T-helper 9 cell (primary cell): ENCODE measurements at places on chromosomes 2 and 18.

DNA sequence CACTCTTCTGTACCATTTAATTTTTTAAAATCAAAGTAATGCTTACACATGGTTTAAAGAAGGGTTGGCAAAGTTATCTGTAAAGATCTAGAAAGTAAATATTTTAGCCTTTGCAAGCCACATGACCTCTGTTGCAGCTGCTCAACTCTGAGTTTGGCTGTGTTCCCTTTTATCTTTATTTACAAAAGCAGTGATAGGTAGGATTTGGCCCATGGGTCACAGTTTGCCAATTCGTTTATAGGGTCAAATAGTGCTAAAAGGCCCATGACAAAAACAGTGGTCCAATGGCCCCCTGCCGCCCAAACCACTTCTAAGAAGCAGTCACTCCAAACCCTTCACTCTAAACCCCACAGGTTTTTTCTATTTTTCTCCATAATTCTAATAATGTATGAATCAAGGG lies 124.8 kb downstream of the PARD3B start:
- DNase-seq = no peak

DNA sequence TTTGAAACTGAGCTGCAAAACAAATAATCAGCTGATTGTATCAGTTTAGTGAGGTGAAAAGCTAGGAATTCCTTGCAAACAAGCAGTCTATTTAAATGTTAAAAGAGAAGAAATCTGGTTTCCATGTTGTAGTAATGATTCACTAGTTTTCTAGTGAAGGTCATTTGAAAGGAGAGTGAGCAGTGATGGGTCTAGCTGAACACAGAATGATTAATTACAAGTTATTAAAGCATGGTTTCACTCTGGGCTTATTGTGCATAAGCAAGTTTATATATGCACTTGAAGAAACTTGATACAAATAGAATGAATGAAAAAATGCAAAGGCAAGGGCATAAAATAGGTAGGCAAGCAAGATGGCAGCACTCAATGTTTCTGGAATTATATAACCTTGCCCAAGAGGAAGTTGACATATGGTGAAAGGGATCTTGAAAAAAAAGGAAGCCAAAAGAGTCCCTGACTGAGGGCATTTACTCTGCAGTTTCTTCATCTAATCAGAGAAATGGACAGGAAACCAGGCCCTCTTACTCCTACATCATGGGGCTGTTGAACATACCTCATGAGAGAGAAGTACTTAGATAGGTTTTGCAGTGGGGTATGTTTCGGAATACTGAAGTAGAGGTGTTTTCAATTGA lies 53.2 kb downstream of the PLCL1 start:
- no peak for DNase-seq

GRCh38 chr2:99771681-99772333 lies 282.0 kb upstream of the REV1 start:
- no peak for DNase-seq

GRCh38 chr2:235268535-235268934 lies 225.3 kb upstream of the AGAP1 start:
- DNase-seq = no peak

DNA sequence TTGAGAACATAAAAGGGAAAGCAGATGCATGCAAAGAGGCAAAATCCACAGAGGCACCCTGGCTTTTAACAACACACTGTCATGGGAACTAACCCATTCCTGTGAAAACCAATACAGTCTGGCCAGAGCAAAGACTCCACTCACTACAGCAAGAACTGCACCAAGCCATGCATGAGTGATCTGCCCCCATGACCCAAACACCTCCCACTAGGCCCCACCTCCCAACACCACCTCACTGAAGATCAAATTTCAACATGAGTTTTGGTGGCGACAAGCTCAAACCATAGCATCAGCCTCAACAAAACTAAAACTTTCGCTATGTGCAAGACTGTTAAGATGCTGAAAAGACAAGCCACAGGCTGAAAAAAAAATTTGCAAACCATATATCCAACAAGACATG lies 162.8 kb downstream of the SMAD2 start:
- no peak for DNase-seq

- no peak for DNase-seq
Observed at GRCh38 chr2:129550536-129550935, 428.9 kb upstream of the RAB6C start.

DNA sequence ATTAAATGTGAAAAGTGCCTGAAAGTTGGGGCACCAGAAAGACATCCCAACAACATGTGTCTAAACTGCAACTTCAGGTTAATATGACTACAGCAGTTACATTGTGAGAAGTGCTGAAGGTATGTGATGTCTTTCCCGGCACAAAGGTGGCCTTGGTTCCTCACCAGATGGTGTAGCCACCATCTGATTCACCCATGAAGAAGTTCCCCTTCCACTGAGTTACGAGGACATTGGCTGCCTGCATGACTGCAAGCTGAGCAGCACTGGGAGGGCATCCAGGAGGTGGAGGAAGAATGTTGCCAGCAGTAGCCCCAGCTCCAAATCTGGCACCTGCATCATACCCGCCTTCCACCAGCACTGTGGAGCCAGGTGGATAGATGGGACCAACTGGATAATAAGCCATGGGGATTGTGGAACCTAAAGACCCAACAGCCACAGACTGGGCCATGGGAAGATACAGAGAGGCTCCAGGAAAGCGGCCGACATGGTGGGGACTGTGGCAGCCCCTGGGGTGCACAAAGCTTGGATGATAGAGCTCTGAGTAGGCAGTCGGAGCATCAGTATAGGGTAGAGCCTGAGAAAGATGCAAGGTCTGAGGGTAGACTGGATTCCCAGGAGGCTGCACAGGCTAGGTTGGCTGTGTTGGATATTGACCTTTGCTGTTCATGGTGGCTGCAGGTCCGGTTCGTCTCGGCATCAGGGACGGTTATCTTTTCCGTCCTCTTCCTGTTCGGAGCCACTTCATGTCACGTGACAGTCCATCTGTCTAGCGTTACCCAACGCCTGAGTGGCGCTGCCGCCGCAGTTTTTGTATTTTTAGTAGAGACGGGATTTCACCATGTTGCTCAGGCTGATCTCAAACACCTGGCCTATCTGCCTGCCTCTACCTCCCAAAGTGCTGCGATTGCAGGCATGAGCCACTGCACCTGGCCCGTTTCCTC lies 36.9 kb downstream of the SUMO1 start:
- DNase-seq = no peak

DNA sequence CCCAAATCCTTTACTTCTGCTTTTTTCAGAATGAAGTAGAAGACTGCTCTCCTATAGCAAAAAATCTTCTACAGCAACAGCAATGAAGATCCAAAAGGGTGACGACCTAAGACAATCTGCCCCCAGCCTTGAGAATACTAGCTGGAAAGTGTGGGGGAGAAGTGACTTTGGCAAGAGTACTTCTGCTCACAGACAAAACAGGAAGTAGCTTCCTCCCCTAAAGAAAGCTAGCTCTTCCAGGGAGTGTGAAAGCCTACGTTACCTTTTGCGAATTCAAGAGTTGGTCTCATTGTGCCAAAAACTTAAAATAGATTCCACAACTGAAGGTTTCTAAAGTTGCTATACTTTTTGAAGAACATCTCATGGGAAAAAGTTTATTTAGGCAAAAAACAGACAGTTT lies 1069.2 kb upstream of the CHAC2 start:
- DNase-seq = no peak

DNA sequence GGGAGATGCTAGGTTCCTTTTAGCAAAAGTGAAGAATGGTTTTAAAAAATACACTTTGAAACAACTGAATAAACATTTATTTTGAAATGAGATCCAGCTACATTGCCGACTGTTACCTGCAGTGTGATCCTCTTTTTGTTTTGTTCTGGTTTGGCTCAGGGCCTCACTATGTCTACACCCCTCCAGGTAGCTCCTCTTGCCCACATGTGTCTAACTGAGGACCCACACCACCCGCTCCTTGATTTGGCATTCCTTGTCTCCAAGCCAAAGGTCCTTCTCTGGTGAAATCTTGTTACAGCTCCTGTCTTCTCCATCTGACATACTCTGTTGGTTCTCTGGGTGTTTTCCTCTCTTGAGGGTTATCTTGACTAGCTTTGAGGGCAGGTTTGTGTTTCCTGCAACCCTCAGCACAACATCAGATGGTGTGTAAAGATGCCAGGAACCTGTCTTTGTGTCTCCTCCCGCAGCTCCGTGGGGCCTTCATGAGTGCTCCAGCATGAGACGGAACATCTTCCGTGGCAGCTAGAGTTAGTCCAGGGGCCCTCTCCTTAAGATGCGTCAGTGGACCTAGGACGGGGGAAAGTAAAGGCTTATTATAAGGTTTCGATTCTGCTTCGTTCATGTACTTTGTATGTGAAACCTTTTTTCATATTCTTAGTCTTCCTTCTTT lies 32.1 kb downstream of the MAP4K4 start:
- no peak for DNase-seq

GRCh38 chr2:73859721-73860586 lies 31.2 kb downstream of the STAMBP start:
- no peak for DNase-seq

DNA sequence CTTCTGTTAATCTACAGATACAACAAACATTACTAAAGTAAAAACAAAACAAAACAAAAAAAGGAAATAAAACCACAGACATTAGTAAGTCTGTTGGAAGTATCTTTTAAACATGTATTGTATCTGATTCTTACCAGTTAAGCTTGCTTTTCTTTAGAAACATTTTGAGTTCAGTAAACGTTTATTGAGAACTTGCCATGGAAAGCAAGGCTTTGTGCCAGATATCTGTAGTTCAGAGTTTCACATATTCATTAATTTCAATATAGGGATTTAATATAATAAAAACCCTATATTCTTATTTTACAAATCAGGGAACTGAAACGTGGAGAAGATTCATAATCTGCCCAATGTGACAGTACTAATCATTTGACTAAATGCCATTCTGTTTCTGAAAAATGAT lies 1101.0 kb upstream of the GYPC start:
- DNase-seq = no peak

GRCh38 chr18:24080861-24081260 lies 58.0 kb upstream of the CABYR start:
- DNase-seq = no peak

- DNase-seq = no peak
Observed at GRCh38 chr18:59877361-59877760, 22.4 kb upstream of the PMAIP1 start.

DNA sequence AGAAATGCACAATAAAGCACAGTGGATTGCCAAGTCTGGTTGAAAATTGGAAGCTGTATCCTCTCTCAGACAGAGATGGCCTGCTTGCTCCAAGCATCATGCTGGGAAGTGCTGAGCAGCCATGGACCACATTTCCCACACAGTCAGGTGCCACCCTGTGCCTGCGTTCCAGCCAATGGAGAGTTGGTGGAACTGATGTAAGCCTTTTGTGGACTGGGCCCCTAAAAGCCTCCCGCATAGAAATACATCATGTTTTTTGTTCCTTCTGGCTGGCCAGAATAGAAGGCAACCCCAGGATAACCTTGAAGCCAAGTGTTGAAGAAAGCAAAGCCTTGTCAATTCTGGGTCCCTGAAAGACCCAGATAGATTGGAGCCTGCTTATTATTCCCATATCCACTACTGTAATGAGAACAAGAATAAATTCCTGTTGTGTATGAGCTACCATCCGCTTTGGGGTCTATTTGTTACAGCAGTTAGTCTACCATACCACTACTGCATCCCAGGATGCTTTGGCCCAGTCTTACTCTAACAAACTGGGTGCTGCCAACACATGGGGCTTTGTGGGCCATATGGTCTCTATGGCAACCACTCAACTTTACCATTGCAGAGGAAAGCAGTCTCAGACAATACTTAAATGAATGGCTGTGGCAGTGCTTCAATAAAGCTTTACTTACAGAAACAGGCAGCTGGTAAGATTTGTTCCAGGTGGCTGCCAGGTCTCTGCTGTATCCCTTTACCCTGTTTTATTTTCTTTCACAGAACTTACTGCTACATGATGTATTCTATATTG lies 65.4 kb downstream of the POLE4 start:
- no peak for DNase-seq

DNA sequence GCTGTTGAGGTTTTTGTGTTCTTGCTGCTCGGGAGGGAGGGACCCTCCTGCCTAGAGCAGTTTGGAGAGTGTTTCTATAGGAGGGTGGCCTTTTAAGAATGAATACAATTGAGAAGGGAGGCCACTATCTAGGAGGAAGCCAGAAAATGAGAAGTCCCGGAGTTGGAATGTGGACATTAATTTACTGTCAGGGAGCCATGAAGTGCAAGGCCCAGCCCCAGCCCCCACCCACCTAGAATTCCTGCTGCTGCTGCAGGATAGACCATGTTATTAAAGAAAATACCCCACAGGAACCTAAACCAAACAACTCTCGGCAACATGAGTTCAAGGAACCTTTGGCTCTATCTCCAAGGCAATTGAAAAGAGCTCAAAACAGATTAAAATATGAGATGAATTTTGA lies 46.0 kb downstream of the ZBTB7C start:
- DNase-seq = no peak

DNA sequence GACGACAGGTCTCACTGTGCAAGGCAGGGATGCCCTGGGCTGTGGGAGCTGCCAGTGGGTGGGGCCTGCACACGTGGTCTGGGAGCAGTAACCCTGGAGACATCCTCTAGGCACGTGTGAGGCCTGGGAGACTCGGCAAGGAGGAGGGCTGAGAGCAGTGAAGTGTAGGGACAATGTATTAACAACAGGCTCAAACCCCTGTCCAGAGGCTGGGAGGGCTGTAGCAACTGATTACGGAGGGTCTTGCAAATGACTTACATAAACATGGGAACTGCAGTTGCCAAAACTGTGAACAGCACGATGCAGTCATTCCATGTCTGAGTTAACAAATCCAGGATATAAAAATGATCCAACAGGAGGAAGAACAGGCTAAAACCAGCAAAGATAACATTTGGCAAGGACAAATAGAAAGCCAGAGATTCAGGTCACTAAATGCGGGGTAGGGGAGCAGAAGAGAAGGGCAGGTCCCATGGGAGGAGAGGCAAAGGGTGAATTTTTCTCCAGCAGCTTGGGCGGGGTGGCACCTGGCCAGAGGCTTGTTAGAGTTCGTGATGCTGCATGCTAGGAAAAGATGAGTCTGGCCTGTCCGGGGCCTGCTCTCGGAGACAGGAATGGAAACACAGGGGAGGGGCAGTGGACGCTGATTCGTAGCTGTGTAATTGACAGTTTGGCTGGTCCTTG lies 44.9 kb downstream of the CYP27C1 start:
- no peak for DNase-seq

GRCh38 chr2:76464310-76464709 lies 753.6 kb upstream of the GCFC2 start:
- no peak for DNase-seq

DNA sequence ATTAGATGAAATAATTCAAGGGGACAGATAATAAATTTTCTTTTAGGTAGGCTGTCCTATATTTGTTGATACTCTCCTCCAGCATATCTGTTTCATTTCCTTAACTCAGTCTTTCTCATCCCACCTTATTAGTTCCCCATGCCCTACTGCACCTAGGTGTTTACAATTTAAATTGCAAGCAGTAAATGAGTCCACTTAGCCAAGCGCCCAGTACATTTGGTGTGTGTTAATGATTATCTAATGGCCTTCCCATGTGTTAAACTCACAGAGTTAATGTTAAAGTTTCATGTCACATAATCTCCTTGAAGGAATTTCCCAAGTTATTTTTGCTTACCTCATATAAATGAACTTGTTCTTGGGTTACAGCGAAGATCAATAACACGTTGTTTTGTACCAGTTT lies 31.2 kb downstream of the ITGB6 start:
- DNase-seq = no peak

GRCh38 chr2:238097988-238098871 lies 1.9 kb upstream of the ESPNL start:
- no peak for DNase-seq
